ENCODE measurements at places on chromosomes 6 and 20.
A peak's percentile ranks its signal among the peaks of the same experiment; 100 is the strongest.

DNA sequence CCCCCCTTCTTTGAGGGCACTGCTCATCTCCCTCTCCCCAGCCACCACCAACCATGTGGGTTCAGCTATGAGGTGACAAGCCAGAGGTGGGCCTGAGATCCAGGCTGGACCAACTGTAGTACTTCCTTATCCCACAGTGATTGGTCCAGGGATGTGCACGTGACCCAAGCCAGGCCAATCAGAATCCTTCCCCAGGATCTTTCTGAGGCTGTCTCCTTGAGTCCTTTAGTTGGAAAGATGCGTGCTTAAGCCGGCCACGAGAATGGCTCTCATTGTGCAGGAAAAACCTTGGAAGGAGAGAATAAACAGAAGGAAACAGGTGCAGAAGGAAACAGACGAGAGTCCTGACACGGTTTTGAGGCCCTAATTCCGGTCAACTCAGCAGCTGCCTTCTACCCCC lies 39.2 kb downstream of the ZC3H12D start:
- DNase-seq = no peak

GRCh38 chr20:61895016-61895415 lies 170.7 kb downstream of the TAF4 start:
- no peak for DNase-seq

DNA sequence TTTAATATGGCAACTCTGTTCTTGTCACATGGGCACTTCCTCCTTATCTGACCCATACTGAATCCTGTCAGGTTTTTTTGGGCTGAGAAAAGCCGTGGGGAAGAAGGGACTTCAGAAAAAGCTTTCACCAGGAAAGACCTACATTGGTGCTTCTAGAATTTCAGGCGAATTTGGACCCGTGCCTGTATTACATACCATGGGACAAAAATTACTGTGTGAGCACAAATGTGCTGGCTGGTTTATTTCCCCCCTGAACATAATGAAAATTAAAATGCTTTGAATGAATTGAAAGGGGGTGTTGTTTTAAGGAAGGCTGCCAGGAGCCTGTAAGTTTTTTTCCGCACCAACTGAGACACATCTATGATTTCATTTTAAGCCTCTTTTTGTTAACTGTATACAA lies 29.6 kb downstream of the CAP2 start:
- DNase-seq = no peak

- DNase-seq = no peak
These were observed 25.7 kb downstream of the DTD1 start for GRCh38 chr20:18613553-18613952.

DNA sequence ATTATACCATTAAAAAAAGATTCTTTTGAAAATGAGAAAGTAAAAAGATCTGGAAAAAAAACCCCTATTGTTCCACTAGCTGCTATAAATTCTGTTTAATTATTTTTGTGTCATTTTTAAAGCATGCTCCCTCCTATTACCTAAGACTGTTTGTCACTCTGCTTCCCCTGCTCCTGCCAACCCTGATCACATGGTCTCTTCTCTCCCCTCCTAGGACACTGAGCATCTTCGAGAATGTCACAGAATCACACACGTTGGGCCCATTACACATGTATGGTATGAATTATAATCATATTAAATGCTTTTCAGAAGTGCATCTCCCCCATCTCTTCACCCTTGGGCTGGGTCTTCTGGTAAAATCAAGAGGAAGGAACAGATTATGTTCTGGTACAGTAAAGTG lies 6.2 kb downstream of the SNAP91 start:
- DNase-seq = no peak

DNA sequence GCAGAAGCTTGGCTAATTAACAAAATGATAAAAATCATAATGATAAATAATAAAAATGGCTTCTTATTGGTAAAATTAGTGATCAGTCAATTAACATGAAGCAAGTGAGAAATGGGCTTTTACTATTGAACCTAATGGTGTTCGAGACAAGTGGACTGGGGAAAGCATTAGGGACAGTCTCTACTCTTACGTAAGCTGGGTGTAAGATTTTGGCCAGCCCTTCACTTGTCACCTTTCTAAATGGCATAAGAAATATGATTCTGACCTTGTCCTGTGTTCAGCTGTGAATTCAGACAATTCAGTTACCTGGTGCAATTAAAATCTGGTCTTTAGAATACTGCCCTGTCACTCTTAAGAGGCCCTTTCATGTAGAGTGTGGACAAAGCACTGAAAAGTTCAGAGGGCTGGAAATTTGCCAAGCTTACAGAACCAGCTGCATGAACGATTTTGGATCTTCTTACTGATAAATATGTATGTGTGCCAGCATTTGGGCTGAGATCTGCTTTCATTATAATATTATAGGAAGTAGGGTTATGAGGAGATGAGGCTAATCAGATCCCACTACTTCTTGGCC lies 115.9 kb downstream of the QRSL1 start:
- no peak for DNase-seq

- no peak for DNase-seq
These were observed 108.8 kb upstream of the SYNCRIP start for GRCh38 chr6:85751374-85752055.

GRCh38 chr6:168596344-168596743 lies 155.4 kb downstream of the SMOC2 start:
- no peak for DNase-seq

DNA sequence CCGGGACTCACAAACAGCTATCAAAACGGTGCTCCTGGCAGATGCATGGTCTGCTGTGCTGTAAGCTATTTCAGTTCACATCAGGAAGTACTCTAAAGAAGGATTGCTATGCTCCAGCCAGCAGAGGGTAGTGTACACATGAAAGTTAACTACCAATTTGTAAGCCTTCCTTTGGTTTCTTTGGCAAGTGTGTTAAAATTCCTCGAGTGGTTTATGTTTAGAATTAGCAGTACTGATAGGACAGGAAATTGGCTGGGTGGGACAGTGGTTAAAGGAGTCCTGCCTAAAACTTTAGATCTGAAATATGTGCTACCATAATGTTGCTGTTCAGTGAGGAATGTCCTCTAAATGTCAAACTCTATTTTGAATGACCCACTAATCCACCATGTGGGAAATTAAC lies 47.4 kb downstream of the TRMT11 start:
- peak; percentile 87 for DNase-seq

DNA sequence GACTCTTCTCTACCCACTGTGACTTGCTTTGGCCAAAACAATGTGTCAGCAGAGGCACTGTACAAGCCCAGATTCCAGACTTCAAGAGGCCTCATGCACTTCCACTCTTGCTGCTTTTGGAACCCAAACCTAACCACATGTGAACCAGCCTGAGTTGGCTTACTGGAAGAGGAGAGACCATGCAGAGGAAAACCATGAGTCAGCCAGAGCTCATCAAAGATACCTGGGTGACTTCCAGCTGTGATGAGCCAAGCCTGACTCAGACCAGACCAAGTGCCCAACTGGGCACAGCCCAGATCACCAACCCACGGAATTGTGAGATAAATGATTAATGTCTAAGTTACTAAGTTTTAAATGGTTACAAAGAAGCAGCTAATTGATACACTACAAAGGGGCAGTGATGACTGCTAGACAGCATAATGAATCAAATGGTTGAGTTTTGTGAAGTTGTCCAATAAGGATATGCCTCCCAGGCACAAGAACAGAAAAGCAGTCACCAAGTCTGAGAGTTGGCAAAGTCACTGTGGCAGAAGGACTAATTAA lies 16.2 kb upstream of the BEND6 start:
- peak; percentile 94 for DNase-seq

GRCh38 chr6:160882791-160883279 lies 108.7 kb upstream of the MAP3K4 start:
- DNase-seq = no peak

DNA sequence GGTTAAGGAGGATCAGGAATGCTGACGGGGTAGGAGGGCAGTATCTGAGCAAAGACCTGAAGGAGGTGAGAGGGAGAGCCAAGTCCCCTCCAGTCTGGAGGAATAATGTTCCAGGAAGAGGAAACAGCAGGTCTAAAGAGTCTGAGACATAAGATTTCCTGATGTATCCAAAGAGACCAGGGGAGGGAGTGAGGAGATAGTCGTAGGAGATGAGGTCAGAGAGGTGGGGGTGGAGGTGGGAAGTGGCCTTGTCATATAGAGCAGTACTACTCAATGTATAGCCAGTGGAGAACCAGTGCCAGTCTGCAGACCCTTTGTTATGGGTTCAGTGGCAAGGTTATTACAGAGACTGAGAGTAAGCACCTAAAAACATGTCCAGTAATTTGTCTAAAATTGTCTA lies 130.6 kb downstream of the COL9A1 start:
- no peak for DNase-seq

GRCh38 chr6:86730216-86730615 lies 207.1 kb upstream of the HTR1E start:
- DNase-seq = no peak

DNA sequence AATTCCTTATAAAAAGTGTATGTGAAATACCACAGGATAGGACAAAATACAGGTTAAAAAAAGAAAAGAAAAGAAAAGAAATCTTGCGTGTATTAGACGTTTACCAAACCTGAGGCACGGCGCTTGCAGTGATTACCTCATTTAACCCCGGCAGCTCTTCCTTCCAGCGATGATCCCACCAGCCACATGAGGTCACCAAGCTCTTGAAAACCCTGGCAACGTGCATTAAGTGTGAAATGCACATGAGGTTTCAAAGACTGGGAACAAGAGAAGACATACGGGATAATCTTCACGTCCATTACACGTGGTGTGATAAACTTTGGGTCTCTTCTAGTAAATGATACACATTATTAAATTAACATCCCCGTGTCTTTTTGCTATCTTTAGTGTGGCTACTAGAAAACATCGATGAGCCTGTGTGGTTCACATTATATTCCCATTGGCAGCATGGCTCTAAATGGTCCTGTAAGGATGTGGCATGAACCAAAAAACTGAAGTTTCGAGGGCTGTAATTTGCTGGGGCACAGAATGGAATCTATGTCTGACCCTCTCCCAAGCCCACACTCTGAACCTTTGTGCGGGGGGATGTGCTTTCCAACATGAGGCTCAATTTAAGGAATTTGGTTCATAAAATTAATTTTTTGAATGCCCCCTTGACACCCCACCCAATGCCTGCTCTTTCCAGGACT lies 59.2 kb upstream of the THBS2 start:
- no peak for DNase-seq

- DNase-seq = no peak
These were observed 182.2 kb downstream of the COL12A1 start for GRCh38 chr6:75023634-75024033.

DNA sequence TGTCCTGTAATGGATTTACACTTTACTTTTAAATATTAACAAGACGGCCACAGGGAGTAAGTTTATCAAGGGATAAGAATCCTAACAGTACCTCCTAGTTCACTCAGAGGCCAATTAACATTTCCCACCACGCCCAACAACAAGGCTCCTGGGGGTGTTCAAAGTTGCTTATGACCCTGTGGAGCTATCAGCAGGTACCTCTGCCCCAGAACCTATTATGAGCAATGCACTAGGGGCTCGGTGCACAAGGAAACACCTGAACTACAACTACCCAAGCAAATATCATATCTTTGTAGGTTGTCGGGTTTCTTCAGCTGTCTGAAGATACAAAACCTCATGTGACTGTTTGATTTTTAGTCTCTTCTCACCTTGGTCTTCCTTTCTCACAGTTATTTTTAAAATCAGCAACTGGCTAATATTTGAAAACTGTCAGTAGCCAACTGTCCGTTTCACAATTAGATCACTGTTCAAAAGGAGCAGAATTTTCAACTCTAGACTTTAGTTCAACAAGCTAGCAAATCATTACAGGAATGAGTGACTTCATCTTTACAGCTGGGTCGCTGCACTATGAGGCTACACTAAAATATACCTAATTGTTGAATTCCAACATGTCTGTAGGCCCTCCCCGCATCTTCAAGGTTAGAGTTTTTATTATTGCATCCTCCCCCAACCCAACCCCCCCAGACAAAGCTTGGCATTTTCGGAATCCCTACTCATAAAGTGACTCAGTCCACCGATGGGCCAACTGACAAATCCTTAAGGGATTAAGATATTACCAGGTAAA lies 38.1 kb downstream of the B4GALT5 start:
- no peak for DNase-seq

- DNase-seq = no peak
These were observed 74.1 kb downstream of the PLEKHG1 start for GRCh38 chr6:150673720-150674346.

DNA sequence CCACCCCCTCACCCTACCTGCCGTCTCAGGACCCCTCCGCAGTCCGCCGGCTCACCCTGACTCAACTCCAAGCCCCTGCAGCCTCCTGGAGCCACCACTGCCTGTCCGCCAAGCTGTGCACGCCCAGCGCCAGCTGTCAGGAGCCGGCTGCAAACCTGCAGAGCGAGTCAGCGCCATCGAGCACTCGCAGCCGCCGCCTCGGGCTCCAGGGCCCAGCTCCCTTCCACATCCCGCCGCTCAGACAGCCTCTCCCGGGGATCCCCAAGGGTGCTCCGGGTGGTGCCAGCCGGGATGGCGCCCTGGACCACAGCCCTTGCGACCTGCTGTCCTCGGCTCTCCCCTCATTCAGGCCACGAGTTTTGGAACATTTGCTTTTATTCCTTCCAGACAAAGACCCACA lies 4.3 kb downstream of the TNNC2 start:
- DNase-seq = no peak

DNA sequence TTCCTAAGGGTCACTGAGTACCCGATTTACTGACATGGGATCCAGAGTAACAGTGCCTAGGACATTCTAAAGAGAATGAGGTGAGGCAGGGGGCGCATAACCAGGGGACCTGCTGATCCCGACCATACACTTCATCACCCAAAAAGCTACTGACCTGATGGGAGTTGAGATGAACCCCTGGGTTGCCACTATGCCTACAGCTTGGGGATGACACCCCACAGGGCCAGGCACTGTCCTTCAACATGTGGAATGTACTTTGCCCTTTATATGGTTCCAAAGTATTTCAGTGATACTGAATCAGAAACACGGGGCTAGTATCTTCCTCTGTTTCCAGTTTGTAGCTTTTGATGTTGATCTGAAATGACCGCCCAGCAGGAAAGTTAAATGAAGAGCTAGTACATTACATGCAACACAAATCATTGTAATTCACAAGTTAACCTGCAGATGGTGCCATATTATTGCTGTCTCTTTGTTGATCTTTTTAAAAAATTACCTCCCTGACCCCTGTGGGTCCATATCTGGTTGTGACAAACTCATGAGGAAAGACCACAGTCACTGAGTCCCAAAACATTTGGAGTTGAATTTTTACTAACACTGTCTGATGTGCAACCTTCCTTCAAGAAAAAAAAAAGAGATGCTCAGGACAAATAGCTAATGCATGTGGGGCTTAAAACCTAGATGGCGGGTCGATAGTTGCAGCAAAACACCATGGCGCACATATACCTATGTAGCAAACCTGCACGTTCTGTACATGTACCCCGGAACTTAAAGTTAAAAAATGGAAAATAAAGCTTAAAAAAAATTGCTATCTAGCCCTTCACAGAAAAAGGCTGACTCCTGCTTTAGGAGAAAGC lies 42.7 kb upstream of the GCNT2 start:
- DNase-seq = no peak

- no peak for DNase-seq
These were observed 445.4 kb downstream of the GJA1 start for GRCh38 chr6:121880831-121881230.

GRCh38 chr6:85406641-85407075 lies 43.2 kb upstream of the NT5E start:
- DNase-seq = no peak
